ENCODE measurements at places on chromosomes 4 and X.

DNA sequence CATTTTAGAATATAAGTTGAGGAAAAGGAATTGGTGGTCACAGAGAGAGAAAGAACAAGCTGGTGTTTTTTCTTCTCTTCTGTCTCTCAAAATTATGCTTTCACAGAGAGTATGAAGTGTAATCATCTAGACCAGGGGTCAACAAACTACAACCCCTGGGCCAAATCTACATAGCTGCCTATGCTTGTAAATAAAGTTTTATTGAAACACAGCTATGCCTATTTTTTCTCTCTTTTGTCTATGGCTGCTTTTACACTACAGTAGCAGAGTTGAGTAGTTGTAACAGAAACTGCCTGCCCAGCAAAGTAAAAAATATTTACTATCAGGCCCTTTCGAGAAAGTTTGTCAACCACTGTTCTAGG, 6.7 kb upstream of the FAM9C start:
- DNase-seq: no peak

DNA sequence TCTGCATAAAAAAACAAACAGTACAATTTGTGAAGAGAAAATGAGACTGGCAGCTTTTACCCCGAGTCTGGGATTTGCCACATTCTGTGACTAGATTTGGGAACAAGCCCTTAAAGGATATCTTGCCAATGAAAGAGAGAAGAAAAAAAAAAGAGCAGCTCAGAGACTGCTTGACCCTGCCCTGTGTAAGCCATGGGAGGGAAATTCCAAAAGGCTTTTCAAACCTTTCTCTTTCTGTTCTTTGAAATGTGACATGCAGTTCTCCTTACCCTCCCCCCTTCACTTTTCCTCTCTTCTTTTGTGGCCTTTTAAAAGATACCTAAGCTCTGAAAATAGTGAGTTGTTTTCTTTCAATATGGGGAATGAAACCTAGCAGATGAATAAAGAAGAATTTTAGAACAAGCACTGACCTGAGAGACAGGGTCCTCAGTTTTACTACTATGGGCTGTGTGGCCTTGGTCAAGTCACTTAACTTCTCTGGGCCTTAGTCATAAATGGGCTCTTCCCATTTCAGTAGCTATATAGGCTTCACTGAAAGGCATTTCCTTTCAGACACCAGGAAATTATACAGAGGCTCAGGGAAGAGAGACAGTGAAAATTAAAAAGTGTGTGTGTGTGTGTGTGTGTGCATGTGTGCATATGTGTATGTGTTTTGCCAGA, 5.1 kb downstream of the CCDC160 start:
- no peak for DNase-seq

DNA sequence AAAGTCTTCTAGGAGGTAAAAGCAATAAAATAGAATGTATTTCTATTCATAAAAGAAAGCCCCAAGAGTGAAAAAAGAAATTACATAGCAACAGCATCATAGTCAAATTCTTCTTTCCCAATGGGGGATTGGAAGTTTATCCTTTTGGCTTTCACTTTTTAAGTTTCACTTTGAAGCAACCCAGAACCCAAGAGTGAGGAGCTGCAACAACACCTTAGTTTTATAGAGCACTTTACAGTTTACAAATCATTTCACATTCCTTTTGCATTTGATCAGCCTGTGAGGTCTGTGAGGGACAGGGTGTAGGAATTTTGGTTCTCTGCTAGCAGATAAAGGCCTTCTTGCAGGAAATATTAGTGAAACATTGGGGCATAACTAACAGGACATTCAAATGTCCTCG, 112.0 kb upstream of the NDP start:
- DNase-seq: no peak

GRCh38 chrX:19019996-19020395, 36.1 kb upstream of the PHKA2 start:
- no peak for DNase-seq

GRCh38 chr4:142347241-142347640, 498.9 kb downstream of the INPP4B start:
- no peak for DNase-seq

DNA sequence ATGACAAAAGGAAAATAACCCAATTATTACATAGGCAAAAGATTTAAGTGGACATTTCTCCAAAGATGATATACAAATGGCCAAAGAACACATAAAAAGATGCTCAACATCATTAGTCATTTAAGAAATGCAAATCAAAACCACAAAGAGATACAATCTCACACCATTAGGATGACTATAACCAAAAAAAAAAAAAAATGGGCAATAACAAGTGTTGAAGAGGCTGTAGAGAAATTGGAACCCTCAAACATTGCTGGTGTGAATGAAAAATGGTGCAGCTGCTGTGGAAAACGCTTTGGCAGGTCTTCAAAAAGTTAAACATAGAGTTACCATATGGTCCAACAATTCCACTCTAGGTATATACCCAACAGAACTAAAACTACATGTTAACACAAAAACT, 5.6 kb upstream of the PRDX4 start:
- DNase-seq: no peak

- no peak for DNase-seq
Observed at GRCh38 chr4:168197926-168198325, 105.6 kb downstream of the ANXA10 start.

- DNase-seq: peak; percentile 30
Observed at GRCh38 chr4:39544580-39545315, 17.5 kb upstream of the UGDH start.

DNA sequence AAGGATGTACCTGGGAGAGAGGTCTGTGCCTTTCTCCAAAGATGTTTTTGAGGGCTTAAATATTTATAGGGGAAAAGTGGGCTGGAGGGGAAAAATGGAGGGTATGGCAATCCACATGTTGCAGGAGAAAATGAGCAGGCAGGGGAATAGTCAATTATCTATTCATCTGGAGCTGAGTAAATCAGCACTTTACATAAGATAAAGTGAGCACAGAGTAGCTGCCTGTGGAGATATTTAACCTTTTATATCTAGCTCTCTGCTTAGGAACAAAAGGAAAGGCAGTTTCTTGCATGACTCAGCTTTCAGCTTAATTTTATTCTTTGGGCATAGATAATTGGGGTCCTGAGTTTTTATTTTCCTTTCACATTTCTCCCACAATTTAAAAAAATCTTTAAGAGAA, 93.6 kb upstream of the NPY2R start:
- DNase-seq: no peak

DNA sequence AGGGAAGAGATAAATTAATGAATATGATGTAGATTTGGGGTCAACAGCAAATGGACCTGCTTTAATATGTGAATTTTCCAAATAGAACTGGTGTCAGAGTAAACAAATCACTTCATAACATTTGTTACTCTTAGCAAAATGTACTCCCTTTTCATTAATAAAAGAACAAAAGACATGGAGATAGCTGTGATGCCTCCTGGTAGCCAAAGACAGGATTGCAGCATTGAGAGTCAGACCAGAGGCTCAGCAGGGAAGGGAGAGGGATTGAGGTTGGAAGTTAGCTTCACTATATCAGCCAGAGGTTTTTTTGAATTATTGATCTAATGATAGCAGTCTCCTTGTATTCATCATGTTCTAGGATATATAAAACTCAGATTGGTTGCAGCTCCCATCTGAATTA, 17.4 kb upstream of the RAB40A start:
- no peak for DNase-seq

DNA sequence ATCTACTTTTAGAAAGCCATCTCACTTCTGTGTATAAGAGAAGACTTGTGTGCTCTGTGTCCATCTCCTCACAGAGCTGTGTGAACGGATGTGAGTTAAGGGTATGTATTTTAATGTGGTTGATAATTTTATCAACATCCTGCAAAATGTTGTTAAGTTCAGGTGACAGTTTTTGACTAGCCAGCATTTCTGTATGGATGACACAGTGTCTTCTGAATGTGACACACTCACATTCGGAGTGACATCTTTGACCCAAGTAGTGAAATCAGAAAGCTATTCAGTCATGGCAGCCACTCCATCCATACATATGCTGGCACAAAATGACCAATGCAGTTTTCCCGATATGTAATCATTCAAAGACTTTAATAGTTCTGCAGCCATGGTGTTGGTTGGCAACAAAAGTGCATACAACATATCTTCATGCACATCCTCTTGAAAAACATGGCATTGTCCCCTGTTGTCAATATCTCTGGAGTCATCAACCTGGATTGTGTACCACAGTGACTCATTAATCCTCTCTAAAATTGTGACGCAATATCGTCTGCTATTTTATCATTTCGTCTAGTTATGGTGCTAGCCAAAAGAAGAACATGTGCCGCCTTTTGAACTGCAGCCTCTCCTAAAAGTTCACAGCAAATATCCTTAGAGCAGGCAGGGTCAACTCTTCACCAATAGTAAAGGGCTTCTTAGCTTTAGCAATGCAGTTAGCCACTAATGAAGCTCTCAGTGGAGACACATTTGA, 6.8 kb upstream of the FGF2 start:
- no peak for DNase-seq

DNA sequence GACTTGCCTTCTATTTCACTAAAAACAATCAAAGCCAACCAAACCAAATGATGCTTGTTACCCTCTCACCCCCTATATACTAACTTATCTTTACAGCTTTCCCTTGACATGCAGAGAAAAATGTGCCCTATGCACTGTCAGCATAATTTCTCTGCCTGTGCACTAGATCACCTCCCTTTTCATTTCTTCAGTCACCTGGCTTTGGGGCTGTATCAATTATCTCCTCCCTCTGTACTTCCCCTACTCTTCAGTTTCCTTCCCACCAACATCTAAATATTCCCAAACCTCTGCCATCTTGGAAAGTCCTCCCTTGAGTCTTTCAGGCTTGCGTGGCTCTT, 103.5 kb upstream of the TAPT1 start:
- no peak for DNase-seq

DNA sequence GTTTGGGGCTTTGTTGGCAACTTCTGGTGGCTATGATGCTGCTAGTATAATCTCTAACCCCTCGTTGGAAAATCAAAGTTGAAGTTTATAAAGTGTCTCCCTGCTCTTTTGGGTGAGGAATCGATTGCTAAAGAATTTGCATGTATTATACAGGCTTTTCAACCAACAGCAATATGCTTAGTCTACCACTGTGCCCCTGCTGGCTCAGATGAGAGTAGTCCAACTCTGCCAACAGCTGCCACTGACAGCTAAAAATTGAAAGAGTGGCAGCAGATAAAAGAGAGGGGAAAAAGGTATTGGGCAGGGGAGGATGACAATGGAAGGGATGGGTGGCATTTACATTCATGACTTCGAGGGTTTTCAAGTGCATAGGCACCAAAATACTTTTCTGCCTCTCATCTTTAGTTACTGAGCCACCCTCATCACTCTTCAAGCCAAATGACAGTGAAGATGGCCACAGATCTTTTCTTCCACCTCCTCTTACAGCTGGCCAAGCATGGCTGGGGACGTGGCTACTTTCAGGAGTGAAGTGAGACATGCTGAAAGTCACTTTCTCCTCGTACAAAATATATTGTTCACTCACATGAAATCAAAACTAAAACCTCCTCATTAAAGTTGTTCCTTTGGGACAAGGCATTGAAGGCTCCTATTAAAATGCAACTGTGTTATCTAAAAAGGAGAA, 2.7 kb upstream of the GRIA3 start:
- DNase-seq: no peak

DNA sequence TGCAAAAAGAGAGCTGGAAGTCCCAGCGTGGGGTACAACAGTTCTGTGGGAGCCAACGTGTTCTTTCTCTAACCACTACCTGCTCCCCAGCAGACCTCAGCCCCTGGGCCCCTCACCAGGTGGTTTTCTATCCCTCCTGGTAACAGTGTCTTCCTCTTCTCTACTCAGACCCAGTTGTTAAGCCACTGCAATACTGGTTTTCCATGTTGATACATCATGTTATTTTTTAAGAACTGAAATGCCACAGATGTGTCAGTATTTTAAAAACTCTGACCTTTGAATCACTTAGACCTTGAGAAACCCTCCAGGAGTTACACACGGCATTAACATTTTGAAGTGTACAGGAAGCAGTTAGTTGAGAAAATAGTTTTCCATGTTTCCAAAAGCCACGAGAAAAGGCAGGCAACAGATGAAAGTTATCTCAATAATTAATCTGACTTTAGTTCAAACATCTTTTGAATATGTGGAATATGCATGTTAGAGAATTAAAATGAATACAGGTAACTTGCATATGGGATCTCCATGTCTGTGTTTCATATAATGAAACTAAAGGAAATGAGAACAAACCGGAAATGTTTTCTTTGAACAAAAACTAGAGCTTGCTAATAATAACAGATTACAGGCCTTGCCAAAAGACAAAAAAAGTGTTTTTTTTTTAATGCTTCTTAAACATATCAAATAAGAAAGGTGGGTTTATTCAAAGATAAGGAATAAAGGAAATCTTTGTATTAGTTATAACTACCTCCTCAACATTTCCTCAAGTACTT, 108.8 kb downstream of the ZNF827 start:
- DNase-seq: no peak

DNA sequence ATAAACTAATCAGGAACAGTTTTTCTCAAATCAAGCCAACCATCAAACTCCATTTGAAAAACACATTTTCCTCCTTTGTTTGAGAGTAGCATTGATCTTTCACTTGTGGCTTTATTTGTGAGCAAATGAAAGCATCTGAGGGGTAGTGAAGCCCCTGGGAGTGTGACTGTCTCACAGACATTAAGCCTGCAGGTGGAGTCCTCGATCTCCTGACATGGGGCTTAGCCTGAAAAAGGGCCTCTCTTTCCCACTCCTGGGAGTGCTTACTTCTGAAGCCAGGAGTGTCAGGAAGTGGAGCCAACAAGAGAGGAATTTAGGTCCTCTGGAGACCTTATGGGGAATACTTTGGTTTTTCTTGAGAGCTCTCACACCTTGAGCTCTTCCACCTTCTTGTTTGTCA, 158.2 kb upstream of the SFRP2 start:
- no peak for DNase-seq

DNA sequence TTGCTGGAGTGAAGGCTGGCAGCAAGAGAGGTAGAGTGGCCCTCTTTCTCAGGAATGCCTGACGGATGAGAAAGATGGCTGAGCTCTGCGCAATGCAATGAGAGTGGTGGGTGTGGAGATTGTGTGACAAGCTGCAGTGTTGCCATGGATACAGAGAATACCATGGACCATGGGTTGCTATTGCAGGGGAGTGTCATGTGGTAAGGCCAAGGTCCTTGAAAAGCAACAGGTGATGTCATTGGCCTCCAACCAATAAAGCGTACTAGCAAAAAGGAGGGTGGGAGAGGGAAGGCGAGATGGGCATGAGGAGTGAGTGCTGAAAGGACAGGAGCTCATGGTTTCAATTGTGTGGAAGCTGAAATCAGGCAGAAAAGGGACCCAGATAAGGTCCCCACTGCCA, 1.8 kb downstream of the PNMA5 start:
- DNase-seq: no peak
